ENCODE measurements at places on chromosomes 6 and 20.

GRCh38 chr20:36852187-36852586, 23.8 kb upstream of the TLDC2 start:
- DNase-seq: no peak

DNA sequence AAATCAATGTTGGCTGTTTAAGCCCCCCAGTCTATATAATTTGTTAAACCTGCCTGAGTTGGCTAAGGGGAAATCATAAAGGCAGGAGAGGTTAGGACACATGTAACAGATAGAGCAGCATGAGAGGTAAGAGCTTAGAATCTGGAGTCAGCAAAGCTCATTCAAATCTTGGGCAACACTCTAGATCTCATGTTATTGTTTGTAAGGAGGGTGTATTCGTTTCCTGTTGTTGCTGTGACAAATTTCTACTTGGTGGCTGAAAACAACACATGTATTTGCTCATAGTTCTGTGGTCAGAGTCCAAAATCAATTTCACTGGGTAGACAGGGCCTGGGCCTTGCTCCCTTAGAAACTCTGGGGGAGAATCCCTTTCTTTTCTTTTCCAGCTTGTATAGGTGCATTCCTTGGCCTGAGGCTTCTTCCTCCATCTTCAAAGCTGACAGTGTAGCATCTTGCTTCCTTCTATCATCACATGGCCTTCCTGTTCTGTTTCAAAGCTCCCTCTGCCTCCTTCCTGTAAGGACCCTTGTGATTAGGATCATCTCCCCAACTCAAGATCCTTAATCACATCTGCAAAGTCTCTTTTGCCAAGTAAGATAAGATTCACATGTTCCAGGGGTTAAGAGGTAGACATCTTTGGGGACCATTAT, 4.4 kb downstream of the LY86 start:
- no peak for DNase-seq

- DNase-seq: no peak
These were observed 12.8 kb upstream of the MDFI start for GRCh38 chr6:41625442-41625841.

- DNase-seq: no peak
These were observed 49.8 kb upstream of the ADGRG6 start for GRCh38 chr6:142251930-142252445.

DNA sequence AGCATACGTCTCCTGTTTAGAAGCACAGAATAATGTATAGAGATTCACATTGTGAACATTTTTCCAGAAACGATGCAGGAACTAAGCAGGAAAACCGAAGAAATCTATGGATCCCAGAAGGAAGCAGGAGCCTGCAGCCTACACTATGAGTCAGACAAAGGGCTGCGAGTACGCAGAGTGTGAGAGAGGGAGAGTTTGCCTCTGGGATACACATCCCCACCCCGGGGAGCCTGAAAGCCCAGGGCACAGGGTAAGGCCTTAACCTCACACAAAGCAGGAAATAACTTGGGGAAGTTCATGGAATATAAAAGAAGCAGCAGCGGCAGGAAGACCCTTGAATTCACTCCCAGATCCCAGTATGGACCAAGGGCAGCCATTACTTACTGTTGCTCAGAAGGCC, 842.1 kb upstream of the MANEA start:
- DNase-seq: no peak

GRCh38 chr6:126156973-126157372, 170.6 kb downstream of the TRMT11 start:
- DNase-seq: no peak

DNA sequence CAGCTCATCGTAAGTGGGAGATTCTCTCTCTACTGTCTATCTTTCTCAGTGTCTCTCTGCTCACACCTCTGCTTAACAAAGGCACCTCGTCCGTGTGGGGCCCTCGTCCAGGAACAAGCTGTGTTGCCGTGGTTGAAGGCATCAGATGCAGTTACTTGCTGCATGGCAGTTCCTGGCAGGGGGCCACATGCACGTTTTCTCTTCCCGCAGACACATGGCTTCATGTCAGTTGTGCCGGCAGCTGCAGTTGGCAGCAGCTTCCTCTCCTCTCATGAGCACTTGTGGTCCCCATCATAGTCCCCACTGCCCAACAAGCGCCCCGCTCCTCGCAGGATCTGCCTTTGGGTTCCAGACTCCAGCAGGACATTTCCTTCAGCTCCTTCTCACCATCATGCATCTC, 7.1 kb upstream of the AFDN start:
- no peak for DNase-seq

GRCh38 chr6:118892355-118892991, 1.5 kb upstream of the ASF1A start:
- no peak for DNase-seq

DNA sequence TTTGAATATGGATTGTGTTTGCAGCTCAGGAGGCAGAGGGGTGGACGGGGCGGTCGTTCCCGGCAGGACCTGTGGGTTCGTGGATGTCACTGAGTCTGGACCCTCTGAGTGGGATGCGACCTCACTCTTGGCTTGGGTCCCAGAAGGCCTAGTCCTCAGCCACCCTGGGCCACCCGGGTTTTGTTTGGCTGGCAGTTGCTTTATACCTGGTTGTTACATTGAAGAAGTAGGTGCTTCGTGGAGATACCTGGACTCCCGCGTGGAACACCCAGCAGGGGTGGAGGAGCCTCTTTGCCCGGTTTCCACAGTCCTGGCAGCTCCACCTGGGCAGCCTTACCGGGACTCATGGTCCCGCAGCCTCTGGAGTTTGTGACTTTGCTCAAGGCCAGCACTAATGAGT, 405.1 kb downstream of the TAF4 start:
- no peak for DNase-seq

GRCh38 chr6:14882394-14883026, 363.4 kb upstream of the JARID2 start:
- DNase-seq: no peak

Data from T-helper 17 cell (primary cell).